ENCODE measurements at places on chromosomes 12 and 14.

DNA sequence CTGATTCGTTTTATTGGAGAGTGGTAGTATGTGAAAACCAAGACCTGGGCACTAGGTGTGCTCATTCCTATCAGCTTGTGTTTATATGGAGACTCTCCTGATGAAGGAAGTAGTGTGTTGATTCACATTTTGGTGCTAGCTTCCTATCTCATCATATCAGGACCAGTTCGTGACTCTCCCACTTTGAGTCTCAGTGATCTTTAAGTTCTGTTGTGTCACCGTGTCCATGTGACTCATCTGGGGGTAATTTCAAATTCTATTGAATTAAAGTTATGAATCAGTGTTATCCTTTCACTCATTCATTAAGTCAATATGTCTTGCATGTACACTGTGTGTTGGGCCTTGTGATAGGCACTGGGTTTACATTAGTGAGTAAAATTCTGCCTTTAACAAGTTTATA, 180.2 kb downstream of the CACNA1C start:
- DNase-seq, result no peak

GRCh38 chr12:26441434-26441833, 246.1 kb downstream of the SSPN start:
- no peak for DNase-seq

- no peak for DNase-seq
Observed at GRCh38 chr12:27828196-27828595, 48.2 kb upstream of the MANSC4 start.

DNA sequence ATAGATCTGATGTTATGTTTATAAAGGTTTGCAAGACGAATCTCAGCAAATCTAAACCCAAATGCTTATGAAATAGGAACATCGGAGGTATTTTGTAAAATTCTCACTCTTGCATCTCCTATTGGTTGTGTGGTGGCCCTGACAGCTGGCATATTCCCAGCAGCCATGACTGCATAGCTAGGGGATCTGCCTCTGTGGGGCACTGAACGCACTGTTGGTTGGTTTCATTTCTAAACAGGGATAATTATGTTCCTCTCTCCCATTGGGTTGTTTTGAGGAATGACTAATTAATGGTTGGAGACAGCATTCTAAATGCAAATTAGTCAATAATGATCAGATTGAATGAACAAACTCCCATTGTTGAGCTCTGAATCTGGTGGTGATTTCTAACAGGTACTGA, 2.7 kb upstream of the BEST3 start:
- no peak for DNase-seq

Measured in muscle of arm (tissue), 14 donors.